M059J (cell line): ENCODE measurements at places on chromosomes 5 and 9. TPM values are rescaled to one million over a fixed set of nuclear protein-coding genes. Genes with fewer than 3 reads are reported as not detected.
A peak's percentile ranks its signal among the peaks of the same experiment; 100 is the strongest.

The ATOSB gene
- 31.2 and 40.8 TPM in 2 replicates for total RNA-seq

The MTAP gene
- 43.4 and 63.7 TPM in 2 replicates for total RNA-seq

The C9orf50 gene
- 0.10 TPM in 1 of 2 replicates, not detected in the other for total RNA-seq

The TRPM3 gene
- 0.07 TPM in 1 of 2 replicates, not detected in the other for total RNA-seq

The HTR4 gene
- total RNA-seq, result not detected in 2 replicates

The KIAA0825 gene
- total RNA-seq, result 0.32 and 0.49 TPM in 2 replicates

DNA sequence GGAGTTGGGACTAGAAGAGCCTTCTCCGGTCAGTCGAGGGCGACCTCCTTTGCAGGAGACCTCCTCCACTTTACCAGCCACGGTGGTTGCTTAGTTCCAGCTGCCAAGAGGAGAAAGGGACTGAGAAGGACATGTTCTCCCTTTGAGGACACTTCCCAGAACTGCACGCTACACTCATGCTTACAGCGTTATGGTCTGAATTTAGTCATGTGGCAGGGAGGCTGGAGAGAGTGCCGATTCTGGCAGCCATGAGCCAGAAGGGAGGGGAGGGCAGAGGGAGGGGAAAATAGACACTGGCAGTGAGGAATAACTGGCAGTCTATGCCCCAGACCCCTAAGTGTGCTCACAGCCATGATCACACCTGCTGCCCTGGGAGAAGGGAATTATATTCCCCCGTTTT lies 47.8 kb downstream of the TSPAN17 start:
- no peak for DNase-seq

DNA sequence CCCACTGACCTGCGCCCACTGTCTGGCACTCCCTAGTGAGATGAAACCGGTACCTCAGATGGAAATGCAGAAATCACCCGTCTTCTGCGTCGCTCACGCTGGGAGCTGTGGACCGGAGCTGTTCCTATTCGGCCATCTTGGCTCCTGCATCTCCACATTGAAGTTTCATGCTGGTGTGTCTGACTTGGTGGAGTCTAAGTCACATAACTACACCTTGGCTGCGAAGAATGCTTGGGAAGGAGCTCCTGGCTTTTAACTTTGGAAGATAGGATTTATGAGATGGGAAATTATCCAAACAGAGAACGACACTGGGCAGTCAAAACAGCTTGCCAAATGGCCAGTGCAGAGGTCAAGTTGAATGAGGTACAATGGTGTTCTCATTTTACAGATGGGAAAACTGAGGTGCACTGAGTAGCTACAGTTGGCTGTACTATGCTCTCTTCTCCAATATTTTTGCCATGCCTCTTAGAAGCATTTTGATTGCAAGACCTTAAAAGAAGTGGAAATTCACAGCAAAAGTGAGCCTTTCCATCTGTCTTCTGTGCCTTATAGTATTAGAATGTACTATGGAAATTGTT lies 36.7 kb downstream of the CCDC192 start:
- no peak for DNase-seq

GRCh38 chr9:89026876-89027275 lies 35.6 kb downstream of the S1PR3 start:
- DNase-seq, result no peak

GRCh38 chr5:151086905-151087360 lies 6.1 kb upstream of the TNIP1 start:
- DNase-seq, result peak; percentile 29

GRCh38 chr5:140249536-140249935 lies 53.4 kb downstream of the PFDN1 start:
- no peak for DNase-seq

DNA sequence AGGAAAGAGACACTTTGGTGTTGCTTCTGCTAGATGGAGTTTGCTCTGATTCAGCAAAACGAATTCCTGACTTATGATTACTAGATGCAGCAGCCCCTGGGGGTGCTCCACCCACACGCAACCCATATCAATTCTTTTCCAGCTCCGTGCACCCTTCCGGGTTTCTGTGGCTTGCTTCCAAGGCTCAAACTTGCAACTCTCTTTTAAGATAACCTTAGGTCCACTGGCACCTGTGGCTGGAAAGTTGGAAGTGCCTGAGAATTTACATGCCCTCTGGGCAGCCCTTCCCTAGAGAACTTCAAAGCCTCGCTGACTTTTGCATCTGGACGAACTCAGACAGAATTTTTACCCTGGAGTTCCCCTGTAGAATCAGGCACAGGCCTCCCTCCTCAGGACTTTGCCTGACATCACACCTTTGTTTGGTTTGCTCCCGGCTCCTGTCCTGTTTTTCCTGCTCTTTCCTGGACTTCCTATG lies 224.9 kb downstream of the SNX18 start:
- DNase-seq, result peak; percentile 97

- no peak for DNase-seq
Measured at GRCh38 chr9:26311463-26311995, 581.1 kb downstream of the CAAP1 start.

DNA sequence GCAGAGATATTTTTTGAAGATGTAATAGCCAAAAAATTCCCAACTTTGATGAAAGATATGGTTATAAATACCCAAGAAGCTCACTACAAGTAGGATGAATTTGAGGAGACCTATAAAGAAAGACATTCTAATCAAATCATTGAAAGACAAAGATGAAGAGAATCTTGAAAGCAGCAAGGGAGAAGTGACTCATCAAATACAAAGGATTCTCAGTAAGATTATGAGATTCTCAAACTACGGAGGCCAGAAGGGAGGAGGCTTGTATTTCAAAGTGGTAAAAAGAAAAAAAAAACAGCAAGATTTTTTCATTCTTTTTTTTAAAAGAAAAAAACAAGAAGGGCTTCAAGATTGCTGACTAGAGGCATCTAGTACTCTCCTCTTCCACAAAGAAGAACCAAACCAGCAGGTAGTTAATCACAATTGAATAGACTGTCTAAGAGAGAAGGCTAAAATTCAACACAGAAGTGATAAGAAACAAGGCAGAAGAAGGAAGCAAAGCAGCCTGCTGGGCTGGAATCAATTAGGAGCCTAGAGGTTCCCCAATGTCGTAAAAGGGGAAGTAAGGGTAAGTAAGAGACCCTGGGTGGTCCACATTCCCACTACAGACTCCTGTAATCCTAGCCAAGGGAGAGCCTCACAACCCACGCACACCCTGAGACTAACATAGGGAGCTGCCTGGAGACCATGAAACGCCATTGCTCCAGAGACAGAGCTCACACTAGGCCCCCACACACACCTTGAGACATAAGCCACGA lies 59.1 kb upstream of the NIPAL4 start:
- DNase-seq, result no peak

DNA sequence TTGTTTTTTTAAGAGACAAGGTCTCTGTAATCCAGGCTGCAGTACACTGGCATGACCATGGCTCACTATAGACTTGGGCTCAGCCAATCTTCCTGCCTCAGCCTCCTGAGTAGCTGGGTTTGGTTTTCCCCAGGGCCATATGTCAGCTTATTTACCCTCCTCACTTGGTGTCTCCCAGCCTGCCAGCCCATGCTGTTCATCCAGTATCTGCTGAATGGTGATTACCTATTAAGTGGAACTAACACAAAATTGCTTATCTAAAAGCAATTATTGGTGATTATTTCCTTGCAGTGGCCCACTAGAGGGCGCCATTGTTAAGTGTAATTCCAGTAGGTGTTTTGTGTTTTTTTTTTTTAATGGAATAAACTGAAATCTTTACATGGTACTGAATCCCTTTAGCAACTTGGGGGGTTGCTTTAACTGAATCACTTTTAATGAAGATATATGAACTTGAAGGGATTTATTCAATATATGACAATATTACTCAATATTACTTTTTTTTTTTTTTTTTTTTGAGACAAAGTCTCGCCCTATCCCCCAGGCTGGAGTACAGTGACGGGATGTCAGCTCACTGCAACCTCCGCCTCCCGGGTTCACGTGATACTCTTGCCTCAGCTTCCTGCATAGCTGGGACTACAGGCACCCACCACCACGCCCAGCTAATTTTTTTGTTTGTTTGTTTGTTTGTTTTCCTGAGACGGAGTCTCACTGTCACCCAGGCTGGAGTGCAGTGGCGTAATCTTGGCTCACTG lies 13.8 kb downstream of the EXOSC2 start:
- DNase-seq, result peak; percentile 70

- no peak for DNase-seq
Measured at GRCh38 chr5:107977550-107978071, 306.9 kb upstream of the EFNA5 start.

DNA sequence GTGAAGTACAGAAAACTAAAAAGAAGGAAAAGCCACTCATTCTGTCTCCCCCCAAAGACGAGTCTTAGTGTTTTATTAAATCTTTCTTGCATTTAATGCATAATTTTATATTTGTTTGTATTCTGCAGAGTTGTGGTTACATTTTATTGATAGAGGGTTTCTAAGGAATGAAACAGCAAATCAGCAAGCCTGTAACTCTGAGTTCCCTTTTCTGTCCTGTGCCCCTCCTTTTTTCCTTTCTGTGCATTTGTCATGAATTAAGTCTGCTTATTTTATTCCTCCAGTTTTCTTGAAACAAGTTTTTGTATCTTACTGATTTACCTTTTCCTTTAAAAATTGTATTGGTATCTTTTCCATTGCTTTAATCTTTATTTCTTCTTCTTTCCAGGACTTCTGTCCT lies 132.8 kb downstream of the MUSK start:
- peak; percentile 33 for DNase-seq

- peak; percentile 77 for DNase-seq
Measured at GRCh38 chr9:122810306-122810946, 10.5 kb downstream of the OR1K1 start.

GRCh38 chr9:99044827-99045226 lies 60.1 kb upstream of the TGFBR1 start:
- DNase-seq, result peak; percentile 67

DNA sequence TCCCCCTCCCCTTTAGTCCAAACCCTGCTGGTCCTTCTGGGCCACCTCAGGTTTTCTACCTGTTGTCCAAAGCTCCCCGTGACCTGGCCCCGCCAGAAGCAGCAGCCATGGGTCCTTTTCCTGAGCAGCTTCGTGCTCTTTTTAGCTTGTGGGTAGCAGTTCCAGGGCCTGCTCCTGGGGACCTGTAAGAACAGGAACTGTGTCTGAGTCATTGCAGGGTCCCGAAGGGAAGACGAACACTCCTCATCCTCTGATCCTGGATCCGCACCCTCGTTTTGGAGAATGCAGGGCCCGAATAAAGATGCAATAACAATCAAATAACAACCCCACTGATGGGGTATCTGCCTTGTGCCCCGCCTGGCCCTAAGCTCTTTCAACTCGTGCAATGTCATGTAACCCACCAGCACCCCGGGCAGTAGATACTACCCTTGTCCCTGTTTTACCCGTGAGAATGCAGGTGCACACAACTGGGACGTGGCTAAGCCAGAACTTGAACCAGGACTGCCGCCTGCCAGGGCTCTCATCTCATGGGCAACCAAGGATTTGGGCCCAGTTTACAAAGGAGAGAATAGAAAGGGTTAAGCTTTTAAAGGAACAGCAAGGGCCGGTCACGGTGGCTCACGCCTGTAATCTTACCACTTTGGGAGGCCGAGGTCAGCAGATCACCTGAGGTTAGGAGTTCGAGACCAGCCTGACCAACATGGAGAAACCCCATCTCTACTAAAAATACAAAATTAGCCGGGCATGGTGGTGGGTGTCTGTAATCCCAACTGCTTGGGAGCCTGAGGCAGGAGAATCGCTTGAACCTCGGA lies 33.2 kb downstream of the NEK6 start:
- DNase-seq, result no peak

DNA sequence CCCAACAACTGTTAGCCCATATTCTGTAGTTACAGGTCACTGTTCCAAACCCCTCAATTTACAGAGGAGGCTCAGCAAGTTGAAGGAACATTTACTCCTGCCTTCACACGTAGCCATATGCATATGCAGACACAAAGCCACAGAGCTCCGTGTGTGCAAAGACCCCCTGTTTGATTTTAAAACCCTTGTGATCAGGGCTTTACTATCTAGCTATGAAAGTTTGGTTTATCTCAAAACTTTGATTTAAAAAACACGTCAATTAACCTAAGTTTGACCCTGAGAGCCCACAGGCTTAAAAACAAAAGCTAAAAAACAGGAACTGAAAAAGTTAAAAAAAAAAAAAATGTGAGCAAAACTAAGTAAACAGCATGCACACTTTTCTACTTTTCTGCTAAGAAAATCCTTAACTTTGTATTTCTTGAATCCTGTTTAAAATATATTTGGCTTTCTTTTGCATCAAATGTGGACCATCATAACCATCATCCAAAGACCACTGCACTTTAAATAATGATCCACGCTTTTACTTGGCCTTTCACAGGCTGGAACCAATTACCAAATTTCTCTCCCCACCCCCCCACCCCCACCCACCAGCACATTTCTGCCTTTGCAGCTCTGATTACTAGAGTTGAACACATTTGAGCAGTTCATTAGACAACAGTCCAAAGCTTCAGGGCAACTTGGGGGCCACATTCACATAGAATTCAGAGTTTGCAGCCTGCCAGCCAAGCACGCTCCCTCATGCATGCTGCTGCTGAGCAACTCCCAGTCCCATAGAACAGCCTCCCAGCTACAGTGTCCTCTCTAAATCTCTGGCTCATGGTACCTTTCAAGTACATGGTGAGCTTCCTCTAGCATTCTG lies 128.8 kb upstream of the MAP3K1 start:
- no peak for DNase-seq

DNA sequence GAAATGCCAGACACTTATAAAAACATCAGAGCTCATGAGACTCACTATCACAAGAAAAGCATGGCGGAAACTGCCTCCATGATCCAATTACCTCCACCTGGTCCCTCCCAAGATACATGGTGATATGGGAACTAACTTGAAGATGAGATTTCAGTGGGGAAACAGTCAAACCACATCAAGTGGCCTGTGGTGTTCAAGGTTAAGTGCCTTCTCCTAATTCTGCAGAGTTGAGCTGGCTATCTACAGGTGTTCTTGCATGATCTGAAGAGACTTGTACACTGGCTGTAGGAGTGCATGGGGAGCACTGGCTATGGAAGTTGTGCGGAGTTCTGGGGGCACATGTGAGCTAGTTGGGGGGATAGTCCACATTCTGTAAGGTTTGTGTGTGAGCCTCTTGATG lies 34.0 kb upstream of the CKS2 start:
- no peak for DNase-seq

DNA sequence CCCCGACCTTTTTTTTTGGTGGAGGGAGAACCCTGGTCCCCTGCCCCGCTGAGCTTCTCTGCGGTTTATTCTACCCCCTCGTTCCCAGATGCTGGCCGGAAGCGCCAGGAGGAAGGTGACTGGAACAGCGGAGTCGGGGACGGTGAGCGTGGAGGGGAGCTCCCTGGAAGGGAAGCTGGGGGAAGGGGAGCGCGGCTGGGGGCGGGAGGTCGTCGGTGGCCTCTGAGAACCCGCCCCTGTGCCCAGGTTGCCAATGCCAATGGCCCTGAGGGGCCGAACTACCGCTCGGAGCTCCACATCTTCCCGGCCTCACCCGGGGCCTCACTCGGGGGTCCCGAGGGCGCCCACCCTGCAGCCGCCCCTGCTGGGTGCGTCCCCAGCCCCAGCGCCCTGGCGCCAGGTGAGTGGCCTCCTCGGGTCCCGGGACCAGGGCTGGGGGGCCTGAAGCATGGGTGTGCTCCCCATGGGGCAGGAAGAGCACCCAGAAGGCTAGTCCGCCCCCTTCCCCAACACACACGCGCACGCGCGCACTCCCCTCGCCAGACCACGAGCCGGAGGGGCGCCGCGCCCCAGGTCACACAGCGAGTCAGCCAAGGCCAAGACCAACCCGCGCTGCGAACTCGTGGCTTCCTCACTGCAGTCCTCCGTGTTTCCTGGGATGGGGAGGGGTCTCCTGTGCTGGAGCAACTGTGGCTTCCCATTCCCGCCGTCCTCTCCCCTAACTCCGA lies 10.6 kb downstream of the MYOZ3 start:
- no peak for DNase-seq
